ENCODE measurements at places on chromosomes 16 and 17.

- no peak for DNase-seq
Measured at GRCh38 chr16:2155977-2156848, 631 bp downstream of the TRAF7 start.

DNA sequence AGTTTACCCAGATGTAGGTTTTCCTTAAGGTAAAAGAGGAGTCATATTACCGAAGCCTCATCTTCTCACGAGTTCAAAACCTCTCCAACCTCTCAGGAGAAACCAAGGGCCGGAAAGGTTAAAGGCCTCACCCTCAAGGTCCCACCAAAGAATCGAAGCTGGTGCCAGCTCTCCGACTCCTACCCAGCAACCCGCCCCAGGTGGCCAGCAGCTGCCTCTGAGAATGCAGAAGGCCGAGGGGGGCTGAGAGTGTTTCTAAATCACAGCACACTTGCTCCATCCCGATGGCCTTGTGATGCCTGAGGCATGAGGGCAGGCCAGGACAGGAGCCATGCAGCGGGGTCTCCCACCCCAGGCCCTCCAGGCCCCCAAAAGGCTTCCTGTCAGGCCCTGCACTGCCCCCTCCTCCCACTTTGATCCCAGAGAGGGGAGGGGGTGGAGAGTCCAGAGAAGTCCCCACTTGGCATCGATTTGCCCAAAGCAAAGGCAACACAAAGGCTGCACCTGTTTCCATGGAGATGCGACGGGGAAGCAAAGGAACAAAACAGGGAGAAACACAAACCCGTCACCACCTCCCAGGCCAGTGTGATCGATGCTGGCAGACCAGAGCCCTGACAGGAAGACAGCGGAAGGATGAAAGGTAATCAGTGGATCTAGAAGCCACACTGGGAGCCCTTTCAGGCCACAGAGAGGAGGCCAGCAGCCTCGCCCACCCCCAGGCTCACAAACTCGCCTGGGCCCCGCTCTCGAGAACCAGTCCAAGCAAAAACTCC is 39.0 kb downstream of the CUEDC1 start:
- DNase-seq = no peak

DNA sequence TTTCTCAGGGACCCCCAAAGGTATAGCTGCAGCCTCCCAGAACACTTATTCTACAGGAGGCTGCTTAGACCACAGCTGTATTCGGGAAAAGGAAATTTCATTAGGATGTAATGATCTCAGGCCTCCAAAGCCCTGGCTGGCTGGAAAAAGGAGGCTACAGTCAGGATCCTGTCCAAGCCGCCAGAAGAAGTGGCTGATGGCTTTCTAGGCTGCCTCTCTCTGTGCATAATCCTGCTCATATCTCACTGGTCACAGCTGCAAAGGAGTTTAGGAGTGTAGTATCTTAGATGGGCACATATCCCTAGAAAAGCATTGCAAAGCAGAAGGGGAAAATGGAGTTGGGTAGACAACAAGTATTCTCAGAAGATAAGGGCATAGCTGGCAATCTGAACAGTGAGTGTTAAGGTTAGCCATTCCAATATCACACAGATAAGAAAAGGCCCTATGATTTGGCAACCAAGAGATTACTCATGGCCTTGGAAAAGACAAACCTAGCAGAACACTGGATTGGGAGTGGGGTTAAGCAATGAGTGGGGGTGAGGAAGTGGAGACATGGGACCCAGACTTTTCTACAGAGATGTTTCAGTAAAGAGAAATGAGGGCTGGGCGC is 26.0 kb upstream of the PRKCA start:
- no peak for DNase-seq

DNA sequence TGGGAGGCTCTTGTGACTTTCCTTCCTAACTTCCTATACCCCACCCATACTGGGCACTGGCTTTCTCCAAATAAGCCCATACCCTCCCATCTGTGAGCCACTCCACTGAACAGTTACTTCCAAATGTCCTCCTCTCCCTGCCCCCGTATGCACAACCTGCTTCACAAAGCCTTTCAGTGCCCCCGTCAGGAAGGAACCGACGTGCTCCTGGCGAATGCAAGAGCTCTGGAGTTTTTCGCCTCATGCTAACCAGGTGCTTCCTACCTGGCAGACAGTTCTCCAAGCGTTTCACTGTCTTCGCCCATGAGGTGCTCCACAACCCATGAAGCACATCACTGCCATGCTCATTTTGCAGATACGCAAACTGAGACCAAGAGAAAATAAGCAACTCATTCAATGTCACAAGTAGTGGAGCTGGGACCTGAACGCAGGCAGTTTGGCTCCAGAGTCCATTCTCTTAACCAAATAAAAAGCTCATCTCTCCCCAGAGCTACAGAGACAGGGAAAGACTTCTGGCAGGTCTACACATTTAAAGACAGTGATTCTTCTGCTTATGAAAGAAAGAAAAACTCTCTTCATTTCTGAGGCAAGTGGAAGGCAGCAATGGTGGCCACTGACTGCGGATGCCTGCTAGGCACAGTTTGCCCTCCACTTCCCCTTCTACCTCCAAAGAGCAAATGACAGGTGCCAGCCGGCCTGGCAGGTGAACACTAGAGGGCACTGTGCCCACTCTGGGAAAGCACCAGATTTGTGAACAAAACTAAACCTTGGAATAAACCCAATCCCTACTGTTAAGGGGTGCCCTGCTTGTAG is 23.8 kb downstream of the SPHK1 start:
- DNase-seq = peak; percentile 83

DNA sequence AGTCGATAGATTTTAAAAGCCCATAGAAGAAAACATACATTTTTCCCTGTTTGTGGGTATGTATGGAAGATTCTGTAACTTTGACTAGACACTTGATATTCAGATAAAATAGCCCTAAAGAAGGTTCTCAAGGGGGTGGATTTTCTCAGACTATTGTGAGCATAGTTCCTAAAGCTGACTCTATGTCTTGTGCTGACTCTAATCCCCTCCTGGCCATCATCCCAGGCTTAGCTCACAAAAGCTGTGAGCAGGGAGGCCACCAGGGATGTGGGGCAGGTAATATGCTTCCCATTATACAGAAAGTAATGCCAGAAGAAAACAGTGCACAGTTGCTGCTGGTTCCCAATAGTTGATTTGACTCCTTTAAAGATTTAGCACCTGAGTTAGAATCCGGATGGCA is 32.0 kb downstream of the CDH13 start:
- DNase-seq = no peak

DNA sequence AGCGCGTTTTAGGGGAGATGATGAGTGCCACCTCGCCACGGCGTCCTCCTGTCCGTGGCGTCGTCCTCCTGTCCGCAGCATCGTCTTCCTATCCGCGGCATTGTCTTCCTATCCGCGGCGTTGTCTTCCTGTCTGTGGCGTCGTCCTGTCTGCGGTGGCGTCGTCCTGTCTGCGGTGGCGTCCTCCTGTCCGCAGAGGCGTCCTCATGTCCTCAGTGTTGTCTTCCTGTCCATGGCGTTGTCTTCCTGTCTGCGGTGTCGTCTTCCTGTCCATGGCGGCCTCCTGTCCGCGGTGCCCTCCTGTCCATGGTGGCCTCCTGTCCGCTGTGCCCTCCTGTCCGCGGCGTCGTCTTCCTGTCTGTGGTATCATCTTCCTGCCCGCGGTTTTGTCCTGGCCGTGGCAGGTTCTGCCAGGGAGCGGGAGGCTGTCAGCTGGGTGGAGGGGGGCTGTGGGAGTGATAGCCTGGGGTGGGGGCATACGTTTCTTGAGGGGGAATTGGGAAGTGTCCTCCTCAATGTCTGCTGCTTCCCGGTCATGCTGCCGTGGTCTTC is 30.9 kb downstream of the TBCD start:
- DNase-seq = no peak

All from cerebellum (tissue), 4 donors.